ENCODE measurements at places on chromosomes 11 and 22.

DNA sequence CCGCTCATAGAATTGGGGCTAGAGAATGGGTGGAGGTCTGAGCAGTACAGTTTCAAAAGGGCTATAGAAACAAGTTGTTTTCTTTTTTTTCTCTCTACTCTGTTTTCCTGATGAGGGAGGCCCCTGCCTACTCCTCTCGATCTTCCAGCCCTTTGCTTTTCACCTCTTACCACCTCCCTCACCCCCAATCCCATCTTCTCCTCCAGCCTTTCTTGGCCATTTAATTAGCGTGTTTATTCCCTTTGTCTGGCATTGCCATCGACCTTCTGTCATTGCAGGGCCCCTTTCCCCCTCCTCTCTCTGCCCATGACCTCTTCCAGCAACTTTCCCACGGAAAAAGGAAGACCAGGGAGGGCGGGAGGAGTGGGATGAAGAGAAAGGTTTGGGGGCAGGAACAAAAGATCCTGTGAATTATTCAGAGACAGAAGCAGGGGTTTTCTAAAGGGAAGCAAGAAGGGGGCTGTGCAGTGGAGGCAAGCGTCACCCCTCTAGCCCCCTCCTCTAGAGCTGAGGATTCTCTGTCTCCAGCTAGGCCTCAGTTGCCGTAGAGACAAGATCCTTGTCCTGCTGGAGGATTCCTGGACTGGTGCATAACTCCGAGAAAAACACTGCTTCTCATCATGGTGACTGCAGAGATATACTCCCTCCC, 12.9 kb downstream of the DTX4 start:
- no peak for DNase-seq

GRCh38 chr22:39543095-39543494, 10.5 kb upstream of the RPS19BP1 start:
- DNase-seq, result no peak

GRCh38 chr11:107272561-107272960, 185.1 kb downstream of the CWF19L2 start:
- no peak for DNase-seq

DNA sequence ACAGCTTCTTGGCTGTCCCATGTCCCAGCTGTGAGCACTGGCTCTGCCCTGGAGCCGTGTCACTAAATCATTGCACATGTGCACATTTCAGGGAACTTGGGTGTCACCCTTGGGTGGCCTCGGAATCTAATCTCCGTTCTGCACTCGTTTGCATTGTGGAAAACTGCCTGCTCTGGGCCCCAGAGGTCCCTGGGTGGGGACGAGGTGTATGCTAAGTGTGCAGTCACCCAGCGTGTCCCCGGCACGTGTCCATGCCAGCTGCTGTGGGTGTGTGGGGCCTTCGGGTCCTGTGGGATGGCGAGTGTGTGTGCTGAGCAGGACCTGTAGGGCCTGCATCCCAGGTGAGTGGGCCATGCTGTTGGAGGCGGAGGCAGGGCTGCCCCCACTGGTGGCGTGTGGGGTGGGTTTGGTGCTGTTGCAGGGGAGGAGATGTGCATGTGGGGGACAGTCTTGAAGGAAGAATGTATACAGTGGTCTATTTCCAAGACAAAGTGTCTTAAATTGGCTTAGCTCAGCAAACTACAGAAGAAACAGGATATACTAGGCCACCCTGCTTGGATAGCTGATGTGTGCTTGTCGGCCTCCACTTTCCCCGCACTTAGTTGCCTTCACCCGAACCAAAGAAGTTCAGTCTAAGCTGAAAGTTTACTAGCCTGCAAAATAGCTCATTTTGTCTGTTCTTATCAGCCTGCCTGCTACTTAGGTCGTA, 14.6 kb downstream of the TANGO2 start:
- no peak for DNase-seq

DNA sequence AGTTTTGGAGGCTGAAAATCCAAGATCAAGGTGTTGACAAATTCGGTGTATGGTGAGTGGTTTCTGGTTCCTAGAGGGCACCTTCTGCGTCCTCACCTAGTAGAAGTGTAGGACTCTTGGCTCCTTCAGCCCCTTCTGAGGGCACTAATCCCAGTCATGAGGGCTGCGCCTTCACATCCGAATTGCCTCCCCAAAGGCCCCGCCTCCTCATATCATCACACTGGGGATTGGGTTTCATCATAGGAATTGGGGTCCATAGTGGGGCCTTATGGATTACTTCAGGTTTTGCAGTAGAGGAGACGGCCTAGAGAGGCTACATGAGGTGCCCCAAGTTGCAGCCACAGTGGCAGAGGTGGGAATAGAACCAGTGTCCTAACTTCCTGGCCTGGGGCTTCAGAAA, 87.1 kb downstream of the CEP164 start:
- DNase-seq, result no peak

DNA sequence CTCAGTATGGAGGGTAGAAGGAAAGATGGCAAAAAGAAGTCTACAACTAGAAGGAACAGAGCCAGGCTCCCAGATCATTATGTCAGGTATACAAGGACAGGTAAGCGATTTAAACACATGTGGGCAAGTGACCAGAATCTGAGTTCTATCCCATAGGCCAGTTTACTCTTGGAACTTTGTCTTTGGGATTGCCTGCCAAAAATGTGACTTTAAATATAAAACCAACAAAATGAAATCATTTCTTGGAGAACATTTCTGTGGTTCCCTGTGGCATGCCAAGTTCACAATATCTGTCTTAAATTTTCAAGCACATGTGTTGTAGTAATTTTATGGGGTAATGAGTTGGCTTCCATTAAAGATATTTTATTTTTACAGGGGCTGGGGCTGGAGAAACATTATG, 141.0 kb downstream of the SLC17A6 start:
- no peak for DNase-seq

DNA sequence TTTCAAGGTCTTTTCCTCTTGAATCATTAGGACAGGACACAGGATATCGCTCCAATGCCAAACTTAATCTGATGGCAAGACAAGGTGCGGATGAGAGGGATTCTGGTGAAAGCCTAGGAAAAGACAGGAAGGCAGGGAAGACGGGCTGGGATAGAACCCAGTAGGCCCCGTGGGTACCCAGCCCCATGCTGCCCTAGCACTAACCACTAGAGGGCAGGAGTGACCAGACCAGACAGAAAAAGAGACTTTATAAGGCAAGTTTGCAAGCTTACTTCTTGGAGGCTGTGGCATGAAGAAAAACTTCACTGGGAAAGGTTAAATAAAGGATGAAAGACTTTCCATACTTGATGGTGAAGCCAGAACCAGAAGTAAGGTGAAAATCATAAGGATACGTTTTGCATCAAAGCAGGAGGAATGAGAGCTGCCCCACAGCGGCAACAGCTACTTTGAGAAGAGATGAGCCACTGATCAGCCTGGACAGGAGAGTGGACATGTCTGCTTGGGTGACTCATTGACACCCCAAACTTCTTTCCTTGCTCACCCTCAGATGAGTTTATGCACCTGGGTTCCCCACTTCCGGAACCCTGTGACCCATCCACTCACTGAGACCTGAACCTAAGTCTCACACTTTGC, 39.8 kb downstream of the SYN3 start:
- DNase-seq, result no peak

All from stimulated activated CD8-positive, alpha-beta memory T cell treated with anti-CD3 and anti-CD28 coated beads, Interleukin-15, amount 100 ng/mL, for 48 hours (primary cell).